NCI-H1048 (cell line): ENCODE measurements at places on chromosomes 7 and 10.

DNA sequence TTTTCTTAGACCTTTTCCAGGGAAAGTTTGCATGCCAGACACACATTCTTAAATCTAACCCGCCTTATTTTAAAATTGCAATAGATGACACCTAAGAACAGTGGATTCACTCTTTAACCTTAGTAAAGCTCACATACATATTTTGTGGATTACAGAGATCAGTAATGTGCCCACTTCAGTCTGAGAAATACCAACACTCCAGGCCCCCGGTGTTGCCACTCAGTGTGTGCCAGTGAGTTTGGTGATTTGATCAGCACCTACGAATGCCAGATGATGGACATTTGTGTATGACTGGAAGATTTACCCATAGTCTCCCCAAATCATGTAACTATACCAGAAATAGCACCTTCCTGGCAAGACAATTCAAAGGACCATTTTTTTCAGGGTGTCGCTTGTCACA, 2.6 kb downstream of the LRRN3 start:
- no peak for DNase-seq

DNA sequence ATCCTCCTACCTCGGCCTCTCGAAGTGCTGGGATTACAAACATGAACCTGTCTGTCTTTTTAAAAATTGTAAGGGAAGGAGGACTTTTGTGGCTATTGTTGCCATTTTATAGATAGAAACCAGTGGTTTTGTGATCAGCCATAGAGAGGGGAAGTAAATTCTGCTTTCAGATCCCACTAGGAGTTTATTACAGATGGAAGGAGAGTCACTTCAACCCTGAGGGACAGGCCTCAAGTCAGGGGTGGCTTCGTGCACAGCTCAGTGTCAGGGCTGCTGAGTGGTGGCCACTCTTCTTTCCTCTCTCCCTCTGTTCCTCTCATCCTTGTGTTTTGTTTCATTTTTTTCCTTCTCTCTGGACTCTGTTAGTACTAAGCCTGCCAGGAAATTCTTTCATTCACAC, 60.8 kb downstream of the OGDH start:
- no peak for DNase-seq

DNA sequence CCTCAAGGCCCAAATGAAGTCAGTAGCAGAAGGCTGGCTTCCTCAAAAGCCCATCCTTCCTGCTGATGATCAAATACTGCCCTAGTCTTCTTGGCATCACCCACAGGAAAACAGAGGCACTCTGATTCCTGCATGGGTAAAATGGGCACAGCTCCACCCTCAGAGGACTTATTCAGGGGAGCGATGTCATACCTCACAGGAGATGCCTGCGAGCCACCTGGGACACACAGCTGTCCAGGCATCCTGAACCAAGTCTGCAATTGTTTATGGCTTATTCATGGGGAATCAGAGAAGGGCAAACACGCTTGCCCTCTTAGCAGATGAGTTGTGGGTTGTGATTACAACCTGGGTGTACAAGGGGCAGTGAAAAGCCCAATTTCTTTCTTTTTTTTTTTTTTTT, 22.0 kb upstream of the LMTK2 start:
- DNase-seq, result no peak

DNA sequence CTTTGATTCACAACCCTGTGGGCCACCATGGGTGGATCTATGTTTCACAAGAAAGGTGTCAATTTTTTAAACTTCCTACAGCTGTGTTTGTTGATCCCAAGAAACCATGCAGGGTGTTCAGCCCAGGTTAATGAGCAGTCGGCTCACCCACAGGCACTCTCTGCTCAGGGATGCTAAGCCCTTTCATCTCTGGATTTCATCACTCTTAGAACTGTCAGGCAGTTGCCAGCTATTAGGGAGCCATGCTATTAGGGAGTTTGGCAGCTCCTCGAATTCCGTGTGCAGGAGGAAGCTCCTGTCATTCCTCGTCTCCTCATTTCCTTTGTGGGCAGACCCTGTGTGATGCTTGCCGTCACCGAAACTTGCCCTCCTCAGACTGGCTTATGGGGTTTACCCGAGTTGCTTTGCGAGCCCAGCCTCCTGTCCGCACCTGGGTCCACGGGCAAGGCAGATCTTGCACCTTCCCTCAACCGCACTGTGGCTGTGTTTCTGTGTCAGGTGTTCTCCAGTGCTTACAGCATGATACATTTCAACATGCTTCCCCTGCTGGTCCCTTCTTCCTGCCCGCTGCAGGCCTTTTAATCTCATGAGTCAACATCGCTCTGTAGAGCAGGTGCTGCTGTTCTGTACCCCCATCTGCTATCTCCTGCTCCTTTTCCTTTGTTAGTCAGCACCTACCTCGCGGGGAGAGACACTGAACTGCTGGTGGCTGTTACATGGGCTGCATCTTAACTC, 509.8 kb downstream of the SUGCT start:
- no peak for DNase-seq
